ENCODE measurements at places on chromosomes 3 and 15.

DNA sequence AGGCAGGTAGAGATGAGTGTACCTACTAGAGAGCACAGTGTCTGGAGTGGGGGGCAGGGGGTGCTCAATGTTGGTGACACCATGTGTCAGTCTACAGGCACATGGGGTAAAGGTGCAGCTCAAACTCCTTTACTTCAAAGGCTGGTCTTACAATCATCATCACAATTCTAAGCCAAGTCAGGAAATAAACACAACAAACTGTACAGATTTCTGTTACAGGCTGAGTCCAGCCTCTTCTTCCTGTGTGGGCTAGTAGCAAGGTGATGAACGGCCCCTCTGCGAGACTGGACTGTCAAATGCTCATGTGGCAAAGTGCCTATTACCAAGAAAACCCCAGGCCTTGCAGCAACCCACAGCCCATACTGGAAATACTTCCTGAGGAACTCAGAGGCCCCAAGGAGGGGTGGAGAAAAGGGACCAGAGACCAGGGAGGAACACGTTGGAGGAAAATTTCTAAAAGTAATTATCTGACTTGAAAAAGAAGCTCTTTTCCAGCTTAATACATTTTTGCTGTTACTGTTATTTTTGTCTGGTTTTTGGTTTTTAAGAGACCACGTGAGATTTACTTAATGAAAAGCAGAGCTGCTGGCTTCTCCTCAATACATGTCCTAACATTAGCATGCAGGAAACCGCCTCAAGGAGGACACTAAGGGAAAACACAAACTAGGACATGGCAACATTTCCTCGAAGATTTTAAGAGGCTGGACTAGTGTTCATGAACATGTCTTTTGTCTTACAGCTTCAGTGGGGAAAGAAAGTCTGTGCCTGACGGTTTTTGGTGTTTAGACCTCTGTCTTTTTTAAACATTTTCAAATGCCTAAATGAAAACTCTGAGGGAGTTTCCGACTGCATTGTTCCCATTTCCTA, 29.5 kb downstream of the TBC1D2B start:
- no peak for DNase-seq

- no peak for DNase-seq
These were observed 128.3 kb upstream of the SAMMSON start for GRCh38 chr3:69871251-69871650.

- DNase-seq: no peak
These were observed 172.1 kb upstream of the COL8A1 start for GRCh38 chr3:99466331-99466730.

DNA sequence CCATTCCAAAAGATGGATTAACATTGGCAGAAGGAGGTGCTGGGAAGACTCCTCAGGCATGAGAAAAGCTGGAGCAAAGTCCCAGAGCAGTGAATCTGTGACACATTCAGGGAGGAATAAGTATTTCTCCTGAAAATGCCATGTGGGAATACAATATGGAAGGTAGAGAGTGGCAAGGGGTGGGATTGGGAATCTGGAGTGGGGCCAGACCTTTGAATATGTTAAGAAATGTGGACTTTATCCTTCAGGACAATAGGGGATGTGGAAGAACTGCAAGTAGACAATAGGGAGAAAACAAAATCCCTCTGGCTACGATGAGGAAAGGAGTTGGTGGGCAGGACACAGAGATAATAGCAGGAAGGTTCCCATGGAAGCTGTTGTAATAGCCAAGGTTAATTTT, 305.6 kb upstream of the TGFBR2 start:
- DNase-seq: no peak

DNA sequence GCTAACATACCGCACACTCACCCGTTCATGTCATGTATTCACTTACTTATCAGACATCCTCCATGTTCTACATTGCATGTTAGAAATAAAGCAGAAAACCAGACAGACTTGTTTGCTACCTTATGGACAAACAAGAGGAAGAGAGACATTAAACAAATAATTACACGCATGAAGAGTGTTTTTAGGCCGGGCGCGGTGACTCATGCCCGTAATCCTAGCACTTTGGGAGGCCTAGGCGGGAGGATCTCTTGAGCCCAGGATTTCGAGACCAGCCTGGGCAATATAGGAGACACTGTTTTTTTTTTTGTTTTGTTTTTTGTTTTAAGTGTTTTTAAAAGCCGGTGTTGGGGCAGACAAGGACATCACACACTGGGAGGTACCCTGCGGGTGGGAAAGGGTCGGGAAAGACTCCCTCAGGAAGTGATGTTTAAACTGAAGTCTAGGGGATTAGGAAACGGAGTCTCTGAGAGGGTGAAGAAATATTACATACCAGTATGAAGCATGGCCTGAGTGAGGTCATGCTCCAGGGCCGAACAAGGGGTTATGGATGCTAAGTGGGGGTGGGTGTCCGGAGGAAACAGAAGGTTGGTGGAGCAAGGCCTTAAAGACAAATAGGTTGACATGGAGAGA, 2.1 kb upstream of the USP3 start:
- no peak for DNase-seq

DNA sequence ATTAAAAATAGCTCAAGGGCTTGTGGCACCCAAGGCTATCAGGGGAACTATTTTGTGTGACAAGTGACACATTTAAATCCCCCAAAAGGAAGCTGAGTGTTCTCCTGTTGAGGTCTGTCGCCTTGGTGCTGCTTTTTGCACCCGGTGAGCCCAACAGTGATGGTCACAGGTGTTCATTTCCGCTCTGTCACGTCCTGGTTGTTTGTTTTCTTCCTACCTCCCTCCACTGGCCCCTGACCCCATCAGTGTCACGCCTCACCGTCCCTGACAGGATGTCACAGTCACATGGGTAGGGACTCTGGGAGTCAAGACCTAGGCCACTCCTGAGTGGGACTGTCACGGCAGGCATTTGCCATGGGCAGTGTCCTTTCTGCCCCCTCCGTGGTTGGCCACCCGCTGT, 11.2 kb downstream of the SLCO3A1 start:
- no peak for DNase-seq

- DNase-seq: peak; percentile 61
These were observed 400.2 kb upstream of the TBL1XR1 start for GRCh38 chr3:177597311-177598096.

DNA sequence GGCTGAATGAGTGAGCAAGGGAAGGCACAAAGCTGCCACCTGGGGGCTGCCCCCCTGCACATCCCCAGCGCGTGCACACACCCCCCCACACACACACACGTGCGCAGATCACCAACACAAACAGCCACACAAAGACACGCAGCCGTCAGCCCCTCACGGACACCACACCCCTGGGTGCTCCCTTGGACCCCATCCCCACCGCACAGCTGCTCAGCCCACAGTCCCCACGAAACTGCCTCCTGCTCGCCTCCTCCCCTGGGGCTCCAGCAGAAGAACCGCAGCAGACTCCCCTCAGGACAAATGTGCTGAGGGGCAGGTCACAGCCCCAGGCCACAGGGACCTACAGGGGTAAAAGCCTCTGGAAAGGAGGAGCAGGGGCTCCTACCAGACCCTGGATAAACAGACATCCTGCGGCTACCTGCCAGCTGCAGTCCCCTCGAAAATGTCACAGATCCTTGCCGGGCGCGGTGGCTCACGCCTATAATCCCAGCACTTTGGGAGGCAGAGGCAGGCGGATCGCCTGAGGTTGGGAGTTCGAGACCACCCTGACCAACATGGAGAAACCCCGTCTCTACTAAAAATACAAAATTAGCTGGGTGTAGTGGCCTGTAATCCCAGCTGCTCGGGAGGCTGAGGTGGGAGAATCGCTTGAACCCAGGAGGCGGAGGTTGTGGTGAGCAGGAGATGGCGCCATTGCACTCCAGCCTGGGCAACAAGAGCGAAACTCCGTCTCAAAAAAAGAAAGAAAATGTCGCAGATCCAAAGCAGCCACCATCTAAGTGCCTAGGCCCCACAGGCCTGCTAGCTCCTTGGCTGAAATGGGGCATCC, 6.5 kb downstream of the TWF2 start:
- no peak for DNase-seq

All from NCI-H526 treated with DMSO at 0.1 percent for 48 hours (cell line).